Nucleus accumbens (tissue), 56 donors: ENCODE measurements at places on chromosomes 5 and 9.

- DNase-seq = no peak
Measured at GRCh38 chr5:61622156-61622555, 290.1 kb downstream of the ZSWIM6 start.

GRCh38 chr5:73858776-73859175 is 232.8 kb downstream of the ARHGEF28 start:
- no peak for DNase-seq

DNA sequence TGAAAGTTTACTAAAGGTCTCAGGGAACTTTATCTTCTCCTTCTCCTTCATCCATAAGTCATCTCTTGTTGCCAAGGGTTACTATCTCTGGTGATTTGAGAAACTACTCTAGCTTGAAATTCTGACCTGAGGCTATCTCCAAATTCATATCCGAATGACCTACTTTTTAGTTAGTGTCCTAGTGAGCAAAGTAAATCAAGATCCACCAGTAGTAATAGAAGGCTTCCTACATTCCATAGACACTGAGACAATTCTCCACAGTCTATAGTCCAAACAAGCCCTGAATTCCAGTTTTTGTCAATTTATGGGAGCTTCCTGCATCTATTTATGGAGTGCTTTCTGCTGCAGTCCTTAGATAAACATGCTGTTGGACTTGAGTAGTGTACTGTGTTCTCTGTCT is 5.0 kb downstream of the IL7R start:
- no peak for DNase-seq

- no peak for DNase-seq
Measured at GRCh38 chr5:14948383-14948782, 76.8 kb upstream of the ANKH start.

DNA sequence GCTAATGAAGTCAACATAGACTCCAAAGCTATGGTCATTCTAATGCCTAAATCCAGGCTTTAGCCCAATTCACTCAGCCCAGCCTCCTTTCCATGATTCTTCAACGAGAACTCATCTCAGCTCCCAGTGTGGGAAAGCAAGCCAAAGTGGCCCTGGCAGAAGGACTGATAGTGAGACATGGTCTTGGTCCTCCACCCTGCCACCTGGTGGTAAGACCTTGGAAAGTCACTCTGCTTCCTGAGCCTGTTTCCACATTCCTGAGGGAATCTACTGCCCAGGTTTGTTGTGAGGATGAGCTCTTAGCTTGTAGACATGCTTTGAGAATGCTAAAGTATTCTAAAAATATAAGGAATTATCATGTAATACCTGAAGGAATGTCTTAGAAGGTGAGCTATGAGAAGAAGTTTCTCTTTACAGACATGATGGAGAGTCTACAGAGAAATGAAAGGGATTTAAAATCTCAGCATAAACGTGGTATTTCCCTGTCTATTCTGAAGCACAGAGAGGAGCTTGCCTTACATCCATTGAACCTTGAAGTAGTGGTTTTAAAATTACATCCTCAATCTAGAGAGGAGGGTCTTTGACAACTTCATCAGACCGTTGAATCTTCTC is 173.5 kb downstream of the TRIM32 start:
- peak; percentile 3 for DNase-seq

DNA sequence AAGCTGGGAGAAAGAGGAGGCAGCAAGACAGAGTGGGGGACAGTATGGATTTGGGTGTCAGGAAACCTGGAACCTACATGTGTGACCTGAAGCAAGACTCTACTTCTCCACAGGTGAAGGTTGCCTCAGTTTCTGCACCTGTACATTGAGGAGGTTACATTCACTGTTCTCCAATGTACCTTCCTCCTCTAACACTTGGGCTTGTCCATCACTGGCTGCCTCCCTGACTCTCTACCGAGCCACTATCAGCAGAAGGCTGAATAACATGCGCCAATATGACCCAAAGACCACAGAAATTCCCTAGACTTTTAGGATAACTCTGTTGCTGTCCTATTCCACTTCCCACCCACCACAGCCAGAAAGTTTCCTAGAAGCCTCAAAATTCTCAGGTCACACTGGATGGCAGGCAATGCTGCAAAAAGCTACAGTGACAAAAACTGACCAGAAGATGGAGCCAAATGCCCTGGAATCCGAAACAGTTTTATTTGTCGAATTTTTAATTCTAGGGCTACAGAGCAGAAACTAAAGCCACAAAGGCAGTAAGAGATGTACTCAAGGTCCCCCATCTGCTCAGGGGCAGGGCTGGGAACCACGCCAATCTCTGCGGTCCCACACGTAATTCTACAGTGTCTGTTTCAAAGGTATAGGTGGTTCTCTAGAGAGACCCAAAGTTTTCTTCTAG is 64.4 kb downstream of the FAM114A2 start:
- no peak for DNase-seq

GRCh38 chr9:123237220-123237619 is 31.2 kb downstream of the STRBP start:
- DNase-seq = no peak

DNA sequence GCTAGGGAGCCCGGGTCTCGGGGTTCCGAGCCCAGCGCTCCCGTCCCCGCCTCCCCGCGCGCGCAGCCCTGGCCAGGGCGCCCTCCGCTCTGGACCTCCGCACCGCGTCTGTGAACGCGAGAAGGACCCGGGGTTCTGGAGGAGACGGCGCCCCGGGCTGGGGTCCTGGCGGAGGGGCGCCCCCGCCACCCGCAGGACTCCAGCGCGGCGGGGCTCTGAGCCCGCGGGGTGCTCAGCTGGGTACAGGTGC is 431 bp downstream of the TMOD1 start:
- no peak for DNase-seq

- DNase-seq = no peak
Measured at GRCh38 chr9:17532461-17532860, 46.4 kb upstream of the SH3GL2 start.

DNA sequence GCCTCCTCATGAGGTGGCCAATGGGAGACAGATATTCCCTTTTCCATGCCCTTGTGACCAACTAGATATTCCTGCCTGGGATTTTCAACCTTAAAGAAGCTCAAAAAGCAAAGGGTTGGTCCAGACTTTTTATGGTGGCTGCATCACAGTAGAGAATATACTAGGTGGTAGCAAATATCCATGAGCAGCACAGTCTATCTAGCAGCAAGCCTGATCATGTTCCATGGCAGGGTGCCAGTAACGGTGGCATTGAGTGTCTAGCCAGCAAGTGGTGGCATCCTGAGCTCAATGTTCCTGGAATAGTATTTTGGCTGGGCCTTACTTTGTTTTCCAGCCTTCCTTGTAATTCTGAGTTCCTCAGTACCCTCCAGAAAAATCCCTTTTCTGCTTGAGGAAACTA is 25.8 kb downstream of the CDC25C start:
- DNase-seq = no peak

- DNase-seq = no peak
Measured at GRCh38 chr9:8779478-8779877, 979.9 kb upstream of the DMAC1 start.

GRCh38 chr5:25573691-25574090 is 928.9 kb upstream of the CDH10 start:
- no peak for DNase-seq

DNA sequence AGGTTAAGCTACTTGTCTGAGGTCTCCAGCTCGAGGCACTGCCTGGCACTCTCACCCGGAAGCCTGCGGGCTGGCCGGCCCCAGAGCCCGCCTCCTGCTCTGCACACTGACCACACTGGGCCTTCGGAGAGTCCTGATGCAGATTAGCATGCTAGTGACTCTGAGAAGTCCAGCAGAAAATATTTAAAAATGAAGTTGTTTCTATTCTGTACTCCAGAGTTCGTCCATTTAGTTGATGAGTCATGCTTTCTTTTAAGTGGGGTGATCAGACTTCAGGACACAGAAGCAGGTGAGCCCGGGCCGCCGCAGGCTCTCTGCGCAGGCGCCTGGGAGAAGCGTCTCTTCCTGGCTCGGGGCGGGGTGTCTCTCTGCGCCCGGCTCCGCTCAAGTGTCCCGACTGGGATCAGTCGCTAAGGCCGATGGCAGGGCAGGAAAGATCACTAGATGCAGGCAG is 32.5 kb downstream of the FAM240B start:
- peak; percentile 27 for DNase-seq

- no peak for DNase-seq
Measured at GRCh38 chr9:84838879-84839278, 169.3 kb downstream of the NTRK2 start.

DNA sequence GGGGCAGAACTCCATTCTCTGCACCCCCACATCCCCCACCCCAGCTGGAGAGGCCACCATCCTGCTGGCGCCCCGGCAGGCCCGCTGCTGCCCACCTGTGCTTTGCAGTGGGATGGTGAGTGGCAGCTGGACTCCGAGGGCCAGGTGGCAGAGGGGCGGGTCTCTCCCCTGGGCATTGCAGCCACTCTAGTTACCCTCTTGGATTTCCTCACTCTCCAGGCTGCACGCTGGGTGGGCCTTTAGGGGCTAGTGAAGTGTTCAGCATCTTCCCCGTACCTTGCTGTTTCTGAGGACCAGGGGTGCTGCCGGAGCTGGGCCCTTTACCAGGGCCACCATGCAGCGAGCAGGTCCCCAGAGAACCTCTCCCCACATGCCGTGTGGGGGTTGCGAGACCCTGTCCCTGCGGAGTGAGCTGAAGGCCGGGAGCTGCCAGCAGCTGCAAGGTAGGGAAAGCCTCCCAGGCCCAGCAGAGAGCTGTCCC is 88.4 kb upstream of the SH3PXD2B start:
- no peak for DNase-seq

GRCh38 chr9:2622461-2623287 is 1.1 kb downstream of the VLDLR start:
- no peak for DNase-seq

DNA sequence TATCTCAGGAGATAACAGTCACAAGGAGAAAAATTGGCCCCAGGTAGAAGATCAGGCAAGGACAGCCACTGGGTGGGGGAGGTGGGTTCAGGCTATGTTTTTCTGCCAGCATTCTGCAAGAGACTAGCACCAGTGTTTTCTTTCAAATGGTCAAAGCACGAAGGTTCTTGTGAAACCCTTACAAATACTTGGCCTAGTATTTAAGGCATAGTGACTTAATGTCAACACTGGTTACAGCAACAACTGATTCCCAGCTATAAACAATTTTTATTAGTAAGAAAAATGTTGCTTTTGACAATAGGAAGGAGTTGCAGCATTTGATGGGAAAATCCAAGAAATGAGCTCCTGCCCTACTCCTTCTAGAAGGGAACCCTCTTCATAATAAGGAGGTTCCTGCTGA is 349.6 kb downstream of the SLIT3 start:
- no peak for DNase-seq

DNA sequence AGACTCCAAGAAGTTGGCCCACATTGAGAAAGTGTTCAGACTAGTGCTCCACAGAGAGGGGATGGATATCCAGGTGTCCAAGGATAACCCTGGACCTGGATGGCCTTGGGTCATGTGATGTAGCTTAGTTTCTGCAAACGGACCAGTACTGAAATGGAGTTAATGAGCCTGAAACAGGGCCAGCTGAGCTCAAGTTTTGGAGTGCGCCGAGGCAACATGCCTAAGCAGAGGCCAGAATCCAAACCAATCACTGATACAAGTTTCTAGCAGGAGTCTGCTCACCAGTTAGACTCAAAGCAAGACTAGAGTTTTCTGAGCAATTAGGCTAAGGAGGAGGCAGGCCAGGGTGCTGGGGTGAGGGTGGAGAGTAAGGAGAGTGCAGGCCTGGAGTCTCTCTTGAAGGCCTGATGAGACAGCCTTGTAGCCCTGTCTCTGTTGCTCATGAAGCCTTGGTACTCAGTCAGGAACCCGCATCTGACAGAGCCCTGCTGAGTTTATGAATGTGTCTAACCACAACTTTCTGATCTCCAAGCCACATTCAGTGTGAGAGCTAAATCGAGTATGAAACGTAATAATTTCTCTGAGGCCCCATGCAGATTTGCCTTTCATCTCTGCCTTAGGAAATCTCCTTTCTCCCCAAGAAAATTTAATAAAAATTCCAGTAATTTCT is 68.9 kb upstream of the EQTN start:
- DNase-seq = no peak

GRCh38 chr5:65742565-65743231 is 20.7 kb downstream of the NLN start:
- DNase-seq = no peak

DNA sequence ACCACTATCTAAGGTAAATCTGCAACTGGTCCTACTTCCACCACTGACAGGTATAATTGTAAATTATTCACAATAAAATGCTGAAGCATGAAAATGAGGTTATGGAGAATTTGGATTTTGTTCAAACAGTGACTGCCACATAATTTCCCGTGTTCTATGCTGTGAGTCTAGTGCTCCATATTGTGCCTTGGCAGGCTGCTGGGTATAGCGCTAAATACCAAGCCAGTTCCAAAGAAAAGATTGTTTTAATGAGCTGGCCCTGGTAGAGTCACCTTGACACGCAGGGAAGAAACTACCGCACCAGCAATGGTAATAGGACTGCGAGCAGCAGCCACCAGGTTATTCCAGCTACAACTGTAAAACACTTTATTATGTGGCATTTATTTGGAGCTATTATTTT is 30.4 kb downstream of the PSMB7 start:
- no peak for DNase-seq

DNA sequence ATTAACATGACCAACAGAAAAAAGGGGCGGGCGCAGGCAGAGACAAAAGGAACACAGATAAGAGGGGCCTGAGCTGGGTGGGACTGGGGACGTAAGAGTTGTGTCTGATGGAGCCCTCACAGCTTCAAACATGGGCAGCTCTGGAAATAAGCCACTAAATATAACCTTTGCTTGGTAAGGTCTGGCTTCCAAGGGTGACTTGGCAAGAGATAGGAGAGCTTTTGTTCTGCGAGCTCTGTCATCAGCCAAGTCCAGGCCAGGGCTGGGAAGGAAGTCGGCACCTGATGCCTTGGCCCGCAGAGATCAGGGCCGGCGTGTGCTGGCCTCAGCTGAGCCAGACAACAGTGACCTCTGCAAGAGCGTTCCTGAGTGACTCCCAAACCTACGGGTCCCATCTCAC is 11.8 kb downstream of the TRUB2 start:
- DNase-seq = no peak

GRCh38 chr9:102355982-102356381 is 617.5 kb upstream of the GRIN3A start:
- no peak for DNase-seq

DNA sequence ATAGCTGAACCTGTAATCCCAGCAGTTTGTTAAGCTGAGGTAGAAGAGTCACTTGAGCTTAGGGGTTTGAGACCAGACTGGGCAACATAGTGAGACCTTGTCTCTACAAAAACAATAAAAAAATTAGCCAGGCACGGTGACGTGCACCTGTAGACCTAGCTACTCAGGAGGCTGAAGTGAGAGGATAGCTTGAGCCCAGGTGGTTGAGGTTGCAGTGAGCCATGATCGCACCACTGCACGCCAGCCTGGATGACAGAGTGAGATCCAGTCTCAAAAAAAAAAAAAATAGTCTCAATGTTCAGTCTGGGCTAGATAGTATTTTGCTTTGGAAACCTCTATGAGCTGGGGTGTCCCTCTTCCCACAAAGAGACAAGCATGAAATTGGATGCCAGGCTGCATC is 51.9 kb upstream of the IQGAP2 start:
- no peak for DNase-seq

- no peak for DNase-seq
Measured at GRCh38 chr5:137506296-137506695, 7.2 kb upstream of the SPOCK1 start.

GRCh38 chr5:13081116-13081515 is 863.4 kb downstream of the DNAH5 start:
- DNase-seq = no peak

GRCh38 chr9:18629136-18629535 is 155.2 kb downstream of the ADAMTSL1 start:
- DNase-seq = no peak

GRCh38 chr5:18732556-18733479 is 1098.6 kb downstream of the TAF11L14 start:
- no peak for DNase-seq
